ENCODE measurements at places on chromosomes 4 and X.

DNA sequence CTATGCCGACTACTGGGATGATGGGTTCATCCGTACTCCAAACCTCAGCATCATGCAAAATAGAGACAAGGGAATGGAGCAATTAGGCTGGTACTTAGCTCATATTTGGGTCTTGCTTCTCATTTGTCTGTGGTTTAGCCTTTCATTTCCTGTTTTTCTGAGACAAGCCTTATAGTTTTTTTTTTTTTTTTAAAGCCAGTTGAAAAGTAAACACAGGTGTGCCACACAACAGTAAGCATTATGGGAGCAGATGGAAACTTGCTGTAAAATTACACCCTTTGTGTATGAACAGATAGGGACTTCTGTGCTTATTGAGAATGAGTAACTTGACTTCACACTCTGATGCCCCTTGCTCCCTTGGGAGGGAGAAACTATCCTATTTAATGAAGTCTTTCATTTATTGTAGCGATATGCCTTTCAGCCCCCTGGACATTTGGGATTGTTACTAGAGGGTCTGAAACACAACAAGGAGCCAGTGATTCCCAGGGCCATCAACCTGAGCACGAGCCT is 13.7 kb downstream of the RASSF6 start:
- no peak for DNase-seq

GRCh38 chr4:181966104-181966551 is 277.1 kb upstream of the TENM3 start:
- no peak for DNase-seq

DNA sequence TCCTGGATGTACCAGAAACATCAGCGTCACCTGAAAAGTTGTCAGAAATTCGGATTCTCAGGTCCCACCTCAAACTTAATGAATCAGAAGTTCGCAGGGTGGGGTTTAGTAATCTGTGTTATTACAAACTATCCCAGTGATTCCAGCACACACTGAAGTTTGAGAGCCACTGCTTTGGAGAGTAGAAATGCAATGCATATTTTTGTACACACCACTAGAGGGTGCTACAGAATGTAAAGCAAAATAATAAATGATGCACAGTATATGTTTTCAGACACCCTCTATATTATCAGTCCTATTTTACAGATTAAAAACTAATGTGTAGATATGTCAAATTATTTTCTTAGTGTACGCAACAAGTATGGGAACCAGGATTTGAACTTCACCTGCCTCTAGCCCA is 2.4 kb upstream of the MORF4L2 start:
- DNase-seq, result no peak

DNA sequence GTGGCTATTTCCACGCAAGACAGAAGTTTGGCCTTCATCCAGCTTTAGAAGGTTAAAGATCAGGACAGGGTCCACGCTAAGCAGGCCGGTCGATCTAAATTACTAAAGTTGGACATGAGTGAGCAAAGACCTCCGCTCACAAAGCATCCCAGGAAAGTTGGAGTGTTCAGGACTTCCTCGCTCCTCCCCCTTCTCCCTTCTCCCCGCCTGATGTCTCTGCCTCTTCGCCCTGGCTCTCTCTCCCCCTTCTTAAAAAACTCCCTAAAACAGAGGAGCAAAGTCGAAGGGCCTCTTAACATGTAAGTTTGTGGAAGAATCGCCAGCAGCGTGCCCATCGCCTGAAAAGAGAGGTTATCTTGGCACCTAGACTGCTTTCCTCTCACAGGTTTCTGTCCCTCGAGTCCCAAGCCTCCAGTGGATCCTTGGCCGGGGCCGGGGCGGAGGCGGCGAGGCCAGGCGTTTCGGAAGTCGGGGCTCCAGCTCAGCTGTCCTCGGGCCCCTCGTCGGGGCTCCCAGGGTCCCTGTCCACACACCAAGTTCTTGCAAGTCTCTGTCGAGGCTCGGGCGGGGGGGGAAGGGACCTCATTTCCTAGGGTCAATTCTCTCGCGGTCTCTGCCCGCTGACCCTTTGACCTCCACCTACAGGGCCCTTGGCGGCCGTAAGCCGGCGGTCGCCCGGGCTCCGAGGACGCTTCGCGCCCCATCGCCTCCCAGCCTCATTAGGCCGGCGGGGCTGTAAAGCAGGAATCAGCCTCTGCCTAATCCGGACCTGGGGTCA is 7.6 kb downstream of the ZIC3 start:
- DNase-seq, result no peak

DNA sequence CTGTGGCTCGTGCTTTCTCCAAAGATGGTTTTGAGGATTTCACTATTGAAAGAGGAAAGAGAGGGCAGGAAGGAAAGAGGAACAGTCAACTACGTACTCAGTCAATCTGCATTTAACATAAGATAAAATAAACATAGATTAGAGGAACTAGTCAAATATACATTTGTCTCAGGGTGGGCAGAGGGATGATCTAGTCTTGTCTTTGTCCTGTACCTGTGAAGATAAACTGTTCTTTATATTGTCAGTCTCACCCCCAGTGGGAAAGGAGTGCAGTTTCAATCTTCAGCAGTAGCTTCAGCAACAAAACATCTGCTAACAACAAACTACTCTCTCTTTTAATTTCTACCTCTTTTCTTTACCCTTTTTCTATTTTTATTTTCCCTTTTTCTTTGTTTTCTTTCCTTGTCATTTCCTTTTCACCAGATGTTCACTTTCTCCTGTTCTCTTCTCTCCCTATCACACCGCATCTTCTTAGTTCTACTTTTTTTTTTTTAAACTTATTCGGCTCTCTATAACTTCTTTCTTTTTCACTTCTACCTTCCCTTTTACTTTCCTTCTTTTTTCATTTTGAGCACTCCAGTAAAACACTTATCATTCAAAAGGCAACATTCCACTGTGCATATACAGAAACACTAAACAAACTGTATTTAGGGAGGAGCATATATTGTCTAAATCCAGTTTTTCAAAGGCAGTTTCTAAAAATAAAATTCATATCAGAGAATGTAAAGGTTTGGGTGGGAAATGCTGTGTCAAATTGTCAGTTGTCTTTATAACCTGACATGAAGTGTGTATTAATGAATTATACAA is 51.4 kb upstream of the GUCY1A1 start:
- DNase-seq, result no peak

GRCh38 chr4:146214238-146214637 is at the start of gene REELD1:
Gene REELD1, plus strand, starts transcription at chr4:146214538. Its CDS starts 2,415 bp downstream, at chr4:146216953.
- no peak for DNase-seq

DNA sequence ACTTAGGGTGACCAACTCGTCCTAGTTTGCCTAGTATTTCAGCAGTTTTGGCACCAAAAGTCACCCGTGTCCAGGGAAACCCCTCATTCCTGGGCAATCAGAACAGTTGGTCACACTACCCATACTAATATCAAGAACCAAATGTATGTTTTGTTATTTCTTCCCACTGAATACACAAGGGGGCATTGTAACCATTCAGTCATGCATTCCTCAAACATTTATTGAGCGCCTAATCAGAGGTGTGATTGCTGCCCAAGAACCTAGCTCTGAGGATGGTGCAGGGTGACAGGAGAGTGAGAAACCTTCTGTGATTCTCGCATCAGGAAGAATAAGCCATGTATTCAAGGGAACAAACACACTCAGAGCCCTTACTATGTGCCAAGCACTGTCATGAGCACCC is 69.8 kb upstream of the RAI2 start:
- DNase-seq, result no peak

DNA sequence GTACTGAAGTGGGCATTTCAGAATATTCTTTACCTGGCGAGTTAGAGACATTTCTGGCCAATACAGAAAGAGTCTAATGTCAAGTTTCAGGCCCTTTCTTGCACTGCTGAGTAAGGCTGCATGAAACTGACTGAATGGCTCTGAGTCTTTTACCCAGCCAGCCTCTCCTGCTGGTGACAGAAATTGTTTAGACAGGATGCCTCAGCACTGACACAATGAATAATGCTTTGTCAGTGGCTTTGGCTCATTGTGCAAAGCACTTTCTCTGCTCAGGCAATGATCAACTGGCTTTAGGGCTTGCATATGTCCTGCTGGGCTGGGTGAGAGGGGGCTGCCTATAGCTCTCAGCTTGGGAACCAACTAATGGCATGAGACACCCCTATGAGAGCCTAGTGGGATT is 45.5 kb downstream of the CLNK start:
- DNase-seq, result no peak

Data from activated CD4-positive, alpha-beta T cell treated with anti-CD3 and anti-CD28 coated beads, Interleukin-2, amount 50 U/mL, for 24 hours (primary cell).